AG04449 (cell line): ENCODE measurements at places on chromosomes 1 and 21.

- DNase-seq, result no peak
These were observed 70.1 kb downstream of the PCBP3 start for GRCh38 chr21:45713613-45714012.

GRCh38 chr1:186179231-186179630 lies 195.8 kb downstream of the TPR start:
- DNase-seq, result no peak

DNA sequence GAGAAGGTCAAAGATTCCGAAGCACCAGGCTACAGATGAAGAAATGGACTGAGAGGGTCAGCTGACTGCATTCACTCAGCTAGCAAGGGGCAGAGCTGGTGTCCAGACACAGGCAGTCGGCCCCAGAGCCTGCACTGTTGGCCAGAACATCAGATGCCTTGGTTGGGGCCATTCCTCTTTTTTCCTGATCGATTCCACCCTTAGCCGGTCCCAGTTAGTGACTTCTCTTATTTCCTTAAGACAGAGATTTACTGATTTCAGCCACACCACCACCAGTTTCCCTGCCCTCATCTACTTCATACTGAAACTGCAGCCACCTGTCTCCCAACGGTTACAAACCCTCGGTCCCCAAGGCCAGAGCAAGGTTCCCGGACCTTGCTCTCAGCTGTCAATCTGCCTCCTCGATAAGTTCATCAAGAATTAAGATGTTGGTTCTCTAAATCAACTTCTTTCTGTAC lies 11.5 kb downstream of the CD58 start:
- DNase-seq, result no peak

DNA sequence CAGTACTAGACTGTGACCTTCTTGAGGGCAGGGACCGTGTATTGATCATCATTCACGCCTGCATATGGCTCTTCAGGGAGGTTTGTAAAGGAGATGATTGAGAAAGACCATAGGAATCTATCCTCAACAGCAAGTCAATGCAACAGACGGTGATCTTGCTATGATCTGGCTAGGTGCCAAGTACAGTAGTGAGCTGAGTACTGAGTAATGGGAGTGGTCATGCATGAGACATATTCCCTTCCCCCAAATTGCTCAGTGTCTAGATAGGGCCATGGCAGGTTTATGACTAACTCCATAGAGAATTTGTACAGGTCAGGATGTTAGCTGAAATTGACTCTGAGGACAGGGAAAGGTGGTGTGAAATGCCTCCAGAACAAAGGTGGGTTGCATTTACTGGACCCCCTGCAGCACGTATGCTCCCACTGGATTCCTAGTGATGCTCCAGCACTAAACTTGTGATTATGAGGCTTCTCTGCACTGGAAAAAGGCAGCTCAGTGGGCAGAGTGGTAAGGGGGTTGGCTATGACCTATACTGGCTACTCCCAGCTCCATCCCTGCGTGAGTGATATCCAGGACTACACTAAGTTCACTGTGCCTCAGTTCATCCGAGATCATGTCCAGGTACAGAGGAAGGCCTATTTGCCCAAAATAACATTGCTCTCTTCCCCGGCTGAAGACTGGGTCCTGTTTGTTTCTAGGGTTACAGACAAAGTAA lies 37.2 kb downstream of the KCNJ6 start:
- no peak for DNase-seq

- no peak for DNase-seq
These were observed 102.6 kb downstream of the KCNK2 start for GRCh38 chr1:215185067-215185620.

DNA sequence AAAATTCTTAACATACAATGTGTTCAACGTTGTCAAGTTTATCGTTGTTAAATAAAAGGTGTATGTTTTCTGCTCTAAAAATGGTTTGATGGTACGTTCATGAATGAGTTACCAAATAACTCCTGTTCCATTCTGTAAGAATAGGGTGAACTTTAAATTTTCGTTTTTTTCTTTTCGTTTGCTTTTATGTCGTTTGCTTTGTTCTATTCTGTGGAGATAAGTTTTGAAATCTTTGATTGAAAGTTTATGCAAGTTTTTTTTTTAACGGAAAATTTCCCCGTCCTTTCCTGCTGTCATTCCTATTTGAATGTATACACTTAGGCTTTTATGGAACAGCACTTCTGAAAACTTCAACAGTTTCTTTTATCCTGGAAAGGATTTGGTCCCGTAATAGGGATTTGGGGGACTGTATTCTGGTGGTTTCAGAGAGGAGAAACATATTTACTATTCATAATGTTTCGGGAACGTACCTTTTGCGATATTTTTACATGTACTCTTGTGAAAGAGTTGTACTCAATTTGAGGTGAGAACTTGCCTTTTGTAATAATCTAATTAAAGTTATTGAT lies 1.7 kb downstream of the DR1 start:
- no peak for DNase-seq

GRCh38 chr1:202540448-202540847 lies 169.8 kb downstream of the SYT2 start:
- DNase-seq, result no peak

DNA sequence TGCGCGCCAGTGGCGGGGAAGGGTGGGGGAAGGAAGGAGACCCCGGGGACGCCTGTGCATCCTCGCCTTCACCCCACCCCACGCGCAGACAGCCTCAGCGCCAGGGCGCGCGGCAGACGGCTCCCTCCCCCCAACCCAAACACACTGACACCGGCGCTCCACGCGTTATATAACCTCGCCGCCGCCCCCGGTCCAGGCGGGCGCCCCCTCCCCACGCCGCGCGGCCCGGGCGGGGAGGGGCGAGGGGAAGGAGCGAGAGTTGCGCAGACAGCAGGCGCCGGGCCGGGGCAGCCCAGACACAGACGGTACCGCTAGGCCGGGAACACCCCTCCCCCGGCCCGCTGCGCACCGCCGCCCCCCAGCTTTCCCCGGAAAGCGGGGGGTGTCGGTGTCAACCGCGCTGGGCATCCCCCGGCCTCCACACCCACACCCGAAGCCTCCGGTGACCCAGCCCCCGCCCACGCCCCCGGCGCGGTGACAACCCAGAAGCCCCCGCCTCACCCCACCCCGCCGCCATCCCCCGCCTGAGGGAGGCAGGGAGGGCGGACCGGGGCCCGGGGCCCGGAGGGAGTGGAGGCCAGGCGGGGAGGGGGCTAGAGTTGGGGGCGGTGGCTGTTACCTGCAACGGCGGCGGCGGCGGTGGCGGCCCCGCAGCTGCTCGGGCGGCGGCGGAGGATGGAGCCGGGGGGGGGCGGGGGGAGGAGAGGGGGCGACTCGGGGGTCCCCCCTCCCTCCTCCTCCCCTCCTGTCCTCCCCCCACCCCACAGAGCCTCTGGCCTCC lies 432 bp downstream of the AKT3 start:
- no peak for DNase-seq

- no peak for DNase-seq
These were observed 1091.6 kb upstream of the PRMT6 start for GRCh38 chr1:105964879-105965278.

DNA sequence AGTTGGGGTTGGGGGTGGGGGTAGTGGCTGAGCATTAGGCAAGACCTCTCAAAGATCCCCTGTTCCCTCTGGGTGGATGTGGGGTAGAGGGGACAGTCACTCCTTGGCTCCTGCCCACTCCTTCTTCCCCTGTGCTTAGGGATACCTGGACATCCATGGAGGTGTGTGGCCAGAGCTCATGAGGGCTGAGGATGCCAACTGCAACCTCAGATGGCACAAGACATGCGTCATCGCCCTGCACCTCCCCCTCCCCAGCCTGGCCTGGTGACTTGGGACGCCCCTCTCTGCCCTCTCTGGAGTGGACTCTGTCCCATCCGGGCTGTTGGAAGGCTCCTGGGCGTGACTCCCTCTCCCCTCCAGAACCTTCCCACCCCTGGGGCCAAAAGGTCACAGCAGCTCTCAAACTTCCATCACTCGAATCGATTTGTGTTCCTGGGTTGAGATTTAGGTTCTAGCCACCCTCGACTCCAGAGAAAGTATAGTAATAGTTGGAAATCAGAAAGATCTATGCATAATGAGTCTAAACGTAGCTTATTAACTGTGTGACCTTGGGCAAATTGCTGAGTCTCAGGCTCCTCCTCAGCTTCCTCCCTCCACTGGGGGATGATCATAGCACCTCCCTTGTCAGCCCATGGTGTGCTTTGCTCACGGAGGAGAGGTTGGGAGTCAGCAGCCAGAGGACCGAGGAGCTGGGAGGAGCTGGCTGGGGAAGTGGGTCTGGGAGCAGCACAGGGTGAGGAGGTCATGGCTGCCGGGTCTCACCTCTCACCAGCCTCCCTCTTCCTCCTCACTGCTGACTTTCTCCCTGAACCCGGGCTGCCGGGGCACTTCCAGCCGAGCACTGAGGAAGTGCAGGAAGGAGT lies 2.2 kb upstream of the PTPN7 start:
- no peak for DNase-seq

DNA sequence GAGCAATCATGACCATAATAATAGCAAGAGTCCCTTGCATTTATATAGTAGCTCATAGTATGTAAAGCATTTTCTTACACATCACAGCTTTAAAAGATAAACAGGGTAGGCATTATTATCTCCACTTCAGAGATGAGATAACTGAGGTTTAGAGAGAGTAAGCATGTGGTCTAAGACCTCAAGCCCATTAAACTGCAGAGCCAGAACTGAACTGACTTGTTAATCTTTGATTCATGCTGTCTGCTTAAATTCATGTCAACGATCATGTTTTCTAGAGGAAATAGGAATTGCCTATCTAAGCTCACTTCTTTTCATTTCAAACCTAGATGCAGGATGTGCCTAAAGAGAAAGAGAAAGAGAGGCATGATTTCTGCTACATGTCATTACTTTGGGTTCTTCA lies 524.8 kb downstream of the PTPRC start:
- no peak for DNase-seq

GRCh38 chr21:25898671-25899070 lies 163.9 kb downstream of the GABPA start:
- DNase-seq, result no peak

GRCh38 chr1:50454911-50455310 lies 31.7 kb upstream of the DMRTA2 start:
- DNase-seq, result no peak

GRCh38 chr1:191343816-191344215 lies 814.4 kb upstream of the RGS18 start:
- DNase-seq, result peak; percentile 55

DNA sequence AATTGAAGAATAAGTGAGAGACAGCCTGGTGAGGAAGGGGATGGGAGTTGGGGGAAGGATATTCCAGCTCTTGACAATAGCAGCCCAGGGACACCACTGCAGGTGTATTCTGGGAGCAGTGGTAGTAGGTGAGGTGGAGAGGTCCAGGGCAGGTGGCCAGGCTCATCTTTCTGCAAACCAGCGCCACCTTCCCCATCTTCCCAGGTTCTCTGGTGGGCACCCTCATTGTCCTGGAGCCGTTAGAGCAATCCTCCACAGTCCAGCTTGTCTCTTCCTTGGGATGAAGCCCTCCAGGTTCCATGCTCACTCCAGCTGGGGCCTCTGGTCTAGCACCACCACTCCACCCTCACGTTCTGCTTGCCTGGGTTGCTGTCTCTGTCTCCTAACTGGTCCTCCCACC lies 97.0 kb downstream of the IER5 start:
- DNase-seq, result no peak

DNA sequence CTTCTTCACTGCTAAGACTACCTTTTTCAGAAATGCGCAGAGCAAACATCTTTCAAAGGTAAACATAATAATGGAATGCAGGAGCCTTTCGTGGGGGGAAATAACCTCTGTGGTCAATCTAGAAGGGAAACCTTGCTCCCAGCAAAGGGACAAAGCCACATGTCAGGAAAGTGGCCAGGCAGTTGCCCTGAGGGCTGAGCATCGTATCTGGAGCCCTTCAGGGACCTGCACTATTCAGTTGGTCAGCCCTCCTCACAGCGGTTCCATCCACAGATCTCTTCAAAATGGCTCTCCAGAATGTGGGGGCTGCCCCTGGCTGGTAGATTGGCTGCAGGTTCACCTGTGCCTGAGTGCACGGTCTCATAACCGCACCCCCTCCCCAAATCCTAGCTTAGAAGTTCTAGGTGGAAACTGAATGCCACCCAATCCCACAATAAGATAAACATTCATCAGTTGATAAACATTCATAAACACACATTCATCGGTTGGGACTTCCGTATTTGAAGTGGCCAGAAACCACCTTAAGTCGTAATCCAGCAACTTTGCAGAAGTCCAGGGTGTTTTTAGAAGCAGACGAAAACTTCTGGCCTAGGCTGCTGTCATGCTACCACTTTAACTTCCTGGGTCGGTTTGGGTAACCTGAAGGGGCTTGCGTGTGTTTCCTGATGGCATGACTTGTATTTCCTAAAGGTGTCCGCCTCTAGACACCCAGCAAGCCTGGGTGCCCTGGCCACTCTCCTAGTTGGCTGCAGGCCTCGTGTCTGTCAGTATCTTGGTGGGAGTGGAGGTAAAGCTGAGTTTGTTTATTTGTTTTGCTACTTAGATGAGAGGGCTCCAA lies 50.5 kb downstream of the RASSF5 start:
- DNase-seq, result no peak

GRCh38 chr1:198764748-198765147 lies 125.9 kb downstream of the PTPRC start:
- no peak for DNase-seq

DNA sequence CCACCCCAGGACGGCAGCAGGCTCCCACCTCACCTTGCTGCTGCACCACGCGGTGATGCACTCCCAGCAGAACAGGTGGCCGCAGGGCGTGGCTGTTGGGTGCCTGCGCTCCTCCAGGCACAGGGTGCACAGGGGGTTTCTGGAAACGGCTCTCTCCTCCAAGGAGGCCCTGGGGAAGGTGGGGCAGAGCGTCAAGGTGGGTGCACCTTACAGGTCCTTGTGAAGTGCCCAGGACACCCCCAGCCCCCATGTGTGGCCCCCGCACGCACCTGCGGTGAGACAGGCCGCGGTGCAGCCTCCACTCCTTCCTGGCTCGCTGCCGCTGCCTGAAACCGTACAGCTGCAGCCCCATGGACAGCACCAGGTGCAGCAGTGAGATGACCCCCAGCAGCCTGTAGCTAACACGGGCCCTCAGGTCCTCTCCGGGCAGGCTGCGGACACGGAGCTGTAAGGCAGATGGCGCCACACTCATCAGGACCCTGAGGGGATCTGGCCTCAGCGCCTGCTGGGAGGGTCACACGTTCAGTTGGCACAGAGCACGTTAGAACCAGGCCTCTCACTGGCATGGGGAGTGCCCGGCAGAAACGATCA lies 5.8 kb downstream of the PEX10 start:
- no peak for DNase-seq

GRCh38 chr1:113223040-113223439 lies 150.0 kb downstream of the LRIG2 start:
- DNase-seq, result no peak

GRCh38 chr1:18640228-18641004 lies 9.8 kb downstream of the PAX7 start:
- DNase-seq, result no peak

DNA sequence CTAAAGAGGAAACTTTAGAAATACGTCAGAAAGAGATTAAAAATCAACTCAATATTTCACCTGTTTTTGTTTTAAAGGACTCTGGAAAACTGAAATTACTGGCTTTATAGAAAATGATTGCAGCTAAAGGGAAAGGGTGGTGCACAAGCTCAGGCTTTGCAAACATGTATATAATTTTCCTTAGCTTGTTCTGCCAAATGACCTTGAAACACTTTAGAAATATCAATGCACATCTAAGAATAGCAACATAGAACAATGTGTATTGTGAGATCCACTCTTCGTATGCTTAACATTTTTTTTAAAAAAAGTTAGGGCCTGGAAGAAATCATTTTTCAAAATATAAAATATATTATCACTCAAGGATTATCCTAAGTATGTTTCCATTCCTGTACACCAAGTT lies 143.9 kb downstream of the NTPCR start:
- DNase-seq, result no peak

GRCh38 chr1:226497276-226497833 lies 51.2 kb upstream of the STUM start:
- DNase-seq, result no peak

- no peak for DNase-seq
These were observed 56.2 kb upstream of the WDR26 start for GRCh38 chr1:224490549-224491537.
